ENCODE measurements at places on chromosomes 4 and X. TPM values are rescaled to one million over a fixed set of nuclear protein-coding genes. Genes with fewer than 3 reads are reported as not detected.

The SHISA3 gene
- total RNA-seq, result 1.6 TPM

The SLC6A14 gene
- total RNA-seq, result 0.48 TPM

DNA sequence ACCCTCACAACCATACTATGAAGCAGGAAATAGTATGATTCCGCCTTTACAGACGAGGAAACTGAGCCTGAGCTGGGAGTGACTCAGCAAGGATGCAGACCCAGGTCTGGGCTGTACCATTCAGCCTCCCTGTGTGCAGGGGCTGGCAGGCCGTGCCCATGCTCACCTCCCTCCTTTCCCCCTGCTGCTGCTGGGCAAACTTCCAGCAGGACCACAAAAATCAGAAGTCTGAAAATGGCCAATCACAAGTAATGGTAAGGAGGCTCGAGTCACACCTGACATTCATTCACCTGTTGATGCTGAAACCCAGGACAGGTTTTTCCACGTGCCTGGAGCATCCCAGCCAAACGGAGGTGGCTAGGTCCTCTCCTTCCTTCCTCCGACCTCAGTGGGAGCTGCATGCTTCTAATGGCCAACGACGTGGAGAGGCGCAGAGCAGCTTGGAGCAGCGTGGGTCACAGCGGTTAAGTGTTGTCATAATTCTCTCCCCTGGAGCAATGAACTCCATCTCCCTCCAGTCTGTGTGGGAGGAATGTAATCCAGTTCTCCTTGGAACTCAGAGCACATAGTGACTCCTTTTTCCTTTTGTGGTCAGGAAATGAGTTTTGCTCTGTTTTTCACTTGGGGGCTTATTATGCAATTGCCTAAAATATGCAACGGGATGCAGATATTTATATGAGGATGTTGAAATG lies 371.7 kb downstream of the BCOR start:
- no peak overlapping the region for H3K4me3 ChIP-seq
- no peak overlapping the region for H3K27ac ChIP-seq
- H3K4me1 ChIP-seq, result no peaks in the 10 kb centered on the region

DNA sequence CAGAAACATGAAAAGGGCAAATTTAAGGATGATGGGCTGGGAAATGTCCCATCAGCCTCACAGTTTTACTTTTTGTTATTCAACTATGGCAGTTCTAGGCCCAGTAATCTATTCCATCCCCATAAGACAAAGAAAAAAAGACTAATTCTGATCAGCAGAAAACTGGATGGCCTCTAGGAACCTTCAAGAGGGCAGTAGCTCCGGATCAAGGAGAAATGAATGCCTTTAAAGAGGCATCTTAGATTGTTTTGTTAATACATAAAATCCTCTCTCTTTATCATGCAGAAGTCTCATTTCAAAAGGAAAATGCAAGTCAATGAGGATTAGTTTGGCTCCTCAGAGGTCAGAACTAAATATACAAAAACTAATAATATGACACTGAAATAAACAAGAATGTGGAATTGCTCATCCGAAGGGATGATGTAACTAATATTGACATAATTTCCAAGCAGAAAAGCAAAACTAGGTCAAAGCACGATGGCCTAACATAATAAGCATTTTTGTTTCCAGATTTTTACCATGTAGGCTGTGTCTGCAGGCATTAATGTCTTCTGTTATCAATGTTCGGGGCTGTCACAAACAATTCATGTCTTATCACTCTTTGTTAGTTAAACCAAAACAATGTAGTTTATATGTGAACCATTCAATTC lies 8.8 kb downstream of the MID1 start:
- no peak overlapping the region for H3K4me3 ChIP-seq
- H3K4me1 ChIP-seq, result peaks cover 24% of the 10 kb centered on the region
- no peak for DNase-seq
- no peaks in the 10 kb centered on the region for H3K27me3 ChIP-seq
- H3K27ac ChIP-seq, result peak overlapping the region; percentile 47

The IGFBP7 gene
- total RNA-seq, result 120 TPM

DNA sequence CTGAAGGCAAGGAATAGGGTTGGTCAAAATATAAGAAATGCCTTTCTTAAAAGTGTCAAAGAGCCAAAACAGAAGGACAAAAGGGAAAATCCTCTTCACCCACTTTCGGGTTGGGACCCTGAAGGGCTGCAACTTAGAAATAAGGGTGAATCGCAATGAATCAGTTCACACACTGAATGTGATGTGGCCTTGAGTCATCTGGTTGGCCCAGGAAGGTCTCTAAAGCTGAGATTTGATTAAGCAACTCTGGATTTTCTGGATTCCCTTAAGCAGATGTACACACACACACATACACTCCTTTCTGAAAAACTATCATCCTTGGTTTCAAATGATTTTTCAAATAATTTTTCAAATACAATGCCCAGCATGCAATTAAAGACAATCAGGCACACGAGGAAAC lies 13.1 kb downstream of the TAB3 start:
- DNase-seq, result no peak
- H3K27ac ChIP-seq, result no peak overlapping the region
- no peaks in the 10 kb centered on the region for H3K27me3 ChIP-seq
- H3K4me3 ChIP-seq, result no peak overlapping the region
- H3K4me1 ChIP-seq, result no peaks in the 10 kb centered on the region

The ZFP42 gene
- not detected for total RNA-seq

The TMEM150C gene
- 6.6 TPM for total RNA-seq

The SSX2 gene
- not detected for total RNA-seq

DNA sequence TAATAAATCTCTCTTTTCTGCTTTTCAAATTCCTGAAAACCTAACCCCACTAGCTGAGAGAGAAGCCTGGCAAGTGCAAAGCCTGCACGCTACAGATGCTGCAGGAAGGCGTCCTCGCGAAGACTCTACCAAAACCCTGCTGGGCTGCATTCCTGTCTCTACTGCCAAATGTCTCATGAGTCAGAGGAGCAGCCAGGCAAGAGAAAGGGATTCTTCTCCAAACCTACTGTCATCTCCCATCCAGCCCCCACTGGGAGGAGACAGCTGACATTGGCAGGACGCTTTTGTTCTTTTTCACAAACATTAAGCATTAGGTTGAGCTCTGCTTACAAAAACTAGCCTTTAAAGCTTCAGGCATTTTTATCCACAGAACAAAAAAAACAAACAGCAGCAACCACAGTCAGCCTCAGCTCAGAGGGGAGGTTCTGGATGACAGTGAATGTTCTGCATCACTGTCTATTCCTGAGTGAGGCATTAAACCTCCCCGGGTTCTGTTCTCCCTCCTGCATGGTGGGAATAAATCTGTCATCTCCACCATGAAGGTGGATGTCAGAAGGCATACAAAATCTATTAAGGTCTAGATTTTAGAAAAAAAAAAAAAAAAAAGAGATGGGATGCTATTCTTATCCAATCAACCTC lies 18.0 kb downstream of the CRMP1 start:
- H3K4me3 ChIP-seq, result no peak overlapping the region
- H3K27me3 ChIP-seq, result no peaks in the 10 kb centered on the region
- DNase-seq, result no peak
- no peak overlapping the region for H3K27ac ChIP-seq
- no peaks in the 10 kb centered on the region for H3K36me3 ChIP-seq

- no peaks in the 10 kb centered on the region for H3K4me1 ChIP-seq
- no peaks in the 10 kb centered on the region for H3K27me3 ChIP-seq
- no peaks in the 10 kb centered on the region for H3K36me3 ChIP-seq
Measured at GRCh38 chrX:140983730-140984129, 18.7 kb upstream of the SPANXB1 start.

GRCh38 chr4:139655116-139655515 lies 10.5 kb upstream of the MGST2 start:
- no peak for DNase-seq
- H3K27me3 ChIP-seq, result no peaks in the 10 kb centered on the region

DNA sequence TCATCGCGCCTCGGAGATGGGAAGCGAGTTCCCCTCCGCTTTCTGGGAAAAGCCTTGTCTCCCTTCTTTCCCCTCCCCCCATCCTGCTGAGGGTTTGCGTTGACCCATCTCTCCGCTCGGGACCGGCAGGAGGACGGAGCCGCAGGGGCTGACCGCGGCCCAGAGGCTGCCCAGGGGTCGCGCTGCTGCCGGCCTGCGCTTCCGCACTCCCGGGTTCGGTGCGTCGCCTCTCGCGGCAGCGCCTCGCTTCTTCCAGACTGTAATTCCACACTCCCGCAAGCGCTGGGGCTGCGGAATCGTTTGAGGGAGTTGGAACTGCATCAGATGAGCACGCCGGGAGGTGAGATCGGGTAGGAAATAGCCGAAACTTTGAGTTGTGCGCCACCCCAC lies 88.3 kb downstream of the BCOR start:
- no peaks in the 10 kb centered on the region for H3K27me3 ChIP-seq
- H3K4me1 ChIP-seq, result peaks cover 42% of the 10 kb centered on the region
- no peak overlapping the region for H3K27ac ChIP-seq
- H3K4me3 ChIP-seq, result no peak overlapping the region
- no peak for DNase-seq

The RAB9B gene
- 1.7 TPM for total RNA-seq

DNA sequence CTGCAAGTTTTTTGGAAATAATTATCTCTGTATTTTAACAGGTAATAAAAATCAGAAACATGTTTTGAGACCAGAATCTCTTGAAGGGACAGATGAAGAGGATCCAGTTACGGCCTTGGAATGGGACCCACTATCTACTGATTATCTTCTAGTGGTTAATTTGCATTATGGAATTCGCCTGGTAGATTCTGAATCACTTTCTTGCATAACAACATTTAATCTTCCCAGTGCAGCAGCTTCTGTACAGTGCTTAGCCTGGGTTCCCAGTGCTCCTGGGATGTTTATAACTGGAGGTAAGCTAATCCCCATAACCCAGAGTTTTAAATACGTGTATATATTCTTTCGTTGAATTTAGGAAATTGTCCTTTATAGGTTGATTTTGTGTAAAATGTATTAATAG lies 59.4 kb downstream of the WDR17 start:
- no peak for DNase-seq
- H3K27ac ChIP-seq, result no peak overlapping the region
- no peaks in the 10 kb centered on the region for H3K4me1 ChIP-seq
- no peaks in the 10 kb centered on the region for H3K36me3 ChIP-seq

- no peak overlapping the region for H3K4me3 ChIP-seq
- H3K4me1 ChIP-seq, result no peaks in the 10 kb centered on the region
- DNase-seq, result no peak
- no peaks in the 10 kb centered on the region for H3K27me3 ChIP-seq
Measured at GRCh38 chr4:104531390-104531789, 36.7 kb upstream of the CXXC4 start.

DNA sequence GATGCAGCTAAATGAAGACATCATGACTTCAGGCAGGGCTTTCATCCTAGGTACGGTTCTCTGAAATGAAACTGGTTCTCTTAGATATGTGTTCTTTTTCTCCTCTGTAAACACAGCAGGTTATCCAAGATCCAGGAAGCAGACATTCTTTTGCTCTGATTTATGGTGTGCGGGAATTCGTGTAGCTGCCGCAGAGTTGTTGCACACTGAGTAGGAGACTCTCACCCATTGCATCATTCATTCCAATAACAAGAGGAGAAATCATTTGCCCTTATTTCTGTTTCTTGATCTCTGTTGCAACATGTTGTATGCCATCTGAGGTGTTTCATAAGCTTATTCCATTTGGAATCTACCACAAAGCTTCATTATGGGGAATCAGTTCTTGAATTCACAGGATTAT lies 133.6 kb upstream of the VCX2 start:
- no peaks in the 10 kb centered on the region for H3K27me3 ChIP-seq
- DNase-seq, result no peak
- H3K4me1 ChIP-seq, result no peaks in the 10 kb centered on the region
- H3K36me3 ChIP-seq, result no peaks in the 10 kb centered on the region
- H3K27ac ChIP-seq, result no peak overlapping the region
- no peak overlapping the region for H3K4me3 ChIP-seq

GRCh38 chr4:95540227-95540626 lies 8.5 kb downstream of the UNC5C start:
- H3K27ac ChIP-seq, result no peak overlapping the region
- no peak overlapping the region for H3K4me3 ChIP-seq
- no peaks in the 10 kb centered on the region for H3K4me1 ChIP-seq
- DNase-seq, result no peak
- no peaks in the 10 kb centered on the region for H3K27me3 ChIP-seq

DNA sequence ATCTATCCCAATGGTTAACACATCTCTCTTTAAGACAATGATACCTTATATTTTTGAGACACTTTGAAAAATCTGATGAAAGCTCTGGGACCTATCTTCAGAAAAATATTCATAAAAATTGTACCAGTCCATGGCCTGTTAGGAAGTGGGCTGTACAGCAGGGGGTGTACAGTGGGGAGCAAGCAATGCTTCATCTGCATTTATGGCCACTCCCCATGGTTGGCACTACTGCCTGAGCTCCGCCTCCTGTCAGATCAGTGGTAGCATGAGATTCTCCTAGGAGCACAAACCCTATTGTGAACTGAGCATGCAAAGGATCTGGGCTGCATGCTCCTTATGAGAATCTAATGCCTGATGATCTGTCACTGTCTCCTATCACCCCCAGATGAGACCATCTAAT lies 42.6 kb downstream of the C4orf51 start:
- no peak overlapping the region for H3K27ac ChIP-seq
- no peaks in the 10 kb centered on the region for H3K27me3 ChIP-seq
- no peaks in the 10 kb centered on the region for H3K36me3 ChIP-seq
- H3K4me3 ChIP-seq, result no peak overlapping the region

The ABLIM2 gene
- 11.1 TPM for total RNA-seq

The NAT8L gene
- 1.9 TPM for total RNA-seq

DNA sequence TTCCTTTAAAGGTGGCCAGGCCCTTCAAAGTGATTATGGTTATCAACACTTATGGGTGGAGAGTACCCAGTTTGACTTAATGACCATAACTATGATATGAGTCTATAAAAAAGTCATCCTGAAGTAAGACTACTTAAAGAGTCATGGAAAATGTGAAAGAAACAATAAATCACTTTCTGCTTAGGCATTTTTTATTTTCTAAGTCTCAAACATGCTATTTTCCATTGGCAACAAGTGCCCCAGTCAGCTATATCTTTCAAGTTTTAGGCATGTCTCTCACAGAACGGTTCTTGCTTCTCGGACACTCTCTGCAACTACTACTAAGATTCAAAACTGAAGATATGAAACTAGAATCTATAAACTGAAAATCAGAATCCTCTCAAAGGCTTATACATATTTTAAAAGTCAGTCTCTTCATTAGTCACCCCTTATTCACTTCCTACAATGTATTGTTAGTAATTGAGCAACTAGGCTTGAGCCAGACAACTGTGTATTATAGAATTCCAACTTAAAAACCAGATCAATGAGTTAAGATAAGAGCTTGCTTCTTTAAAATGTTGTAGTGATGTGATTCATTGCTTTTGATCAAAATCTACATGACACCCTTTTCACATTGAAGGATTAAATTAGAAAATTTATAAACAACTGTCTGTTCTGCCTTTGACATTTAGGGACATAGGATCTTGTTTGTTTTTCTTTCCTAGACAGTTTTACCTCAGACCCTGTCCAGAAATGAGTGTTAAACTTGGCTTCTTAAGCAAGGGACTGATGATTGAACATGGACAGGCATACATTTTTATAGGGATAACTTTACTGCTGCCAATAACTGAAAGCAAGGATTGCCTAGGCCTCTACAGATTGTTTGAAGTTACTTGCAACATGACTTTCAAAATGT lies 2.9 kb downstream of the ANTXR2 start:
- peaks cover 10% of the 10 kb centered on the region for H3K4me1 ChIP-seq
- no peak for DNase-seq
- H3K4me3 ChIP-seq, result peak overlapping the region; percentile 94
- H3K36me3 ChIP-seq, result no peaks in the 10 kb centered on the region
- no peaks in the 10 kb centered on the region for H3K27me3 ChIP-seq

The GLUD2 gene
- not detected for total RNA-seq

Data from transverse colon (tissue), 4 donors.